ENCODE measurements at places on chromosomes 12 and 14. TPM values are rescaled to one million over a fixed set of nuclear protein-coding genes. Genes with fewer than 3 reads are reported as not detected.

The GLI1 gene
- total RNA-seq, result not detected

The CCDC197 gene
- total RNA-seq, result not detected

The RHOJ gene
- 0.49 TPM for total RNA-seq

The SLC24A4 gene
- not detected for total RNA-seq

The TAS2R30 gene
- total RNA-seq, result 5.2 TPM

The SLC8A3 gene
- total RNA-seq, result not detected

The PRB2 gene
- total RNA-seq, result not detected

The CCDC38 gene
- total RNA-seq, result 0.18 TPM

The MGP gene
- not detected for total RNA-seq

All from HepG2 (cell line).